ENCODE measurements at places on chromosomes 5 and 9. TPM values are rescaled to one million over a fixed set of nuclear protein-coding genes. Genes with fewer than 3 reads are reported as not detected.

DNA sequence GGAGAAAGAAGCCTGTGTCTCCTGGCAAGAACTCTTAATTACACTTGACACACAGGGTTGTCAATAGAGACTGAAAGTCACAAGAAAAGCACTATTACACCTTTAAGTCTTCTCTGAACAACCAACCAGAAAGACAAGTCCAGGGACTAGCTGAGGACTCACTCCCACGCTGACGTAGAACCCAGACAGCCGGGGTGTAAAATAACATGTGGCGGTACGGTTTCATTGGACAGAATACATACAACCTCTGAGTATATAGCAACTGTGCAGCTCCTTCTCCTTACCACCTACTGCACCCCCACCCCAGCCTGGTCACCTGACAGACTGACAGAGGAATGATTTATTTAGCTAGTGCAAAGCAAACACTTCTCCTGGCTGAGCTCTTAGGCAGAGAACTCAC, 103.4 kb upstream of the RASEF start:
- DNase-seq = no peak

MSX2 gene
- total RNA-seq = 0.49 TPM

KCNN2 gene
- total RNA-seq = 0.71 TPM

SOHLH1 gene
- total RNA-seq = not detected

DNA sequence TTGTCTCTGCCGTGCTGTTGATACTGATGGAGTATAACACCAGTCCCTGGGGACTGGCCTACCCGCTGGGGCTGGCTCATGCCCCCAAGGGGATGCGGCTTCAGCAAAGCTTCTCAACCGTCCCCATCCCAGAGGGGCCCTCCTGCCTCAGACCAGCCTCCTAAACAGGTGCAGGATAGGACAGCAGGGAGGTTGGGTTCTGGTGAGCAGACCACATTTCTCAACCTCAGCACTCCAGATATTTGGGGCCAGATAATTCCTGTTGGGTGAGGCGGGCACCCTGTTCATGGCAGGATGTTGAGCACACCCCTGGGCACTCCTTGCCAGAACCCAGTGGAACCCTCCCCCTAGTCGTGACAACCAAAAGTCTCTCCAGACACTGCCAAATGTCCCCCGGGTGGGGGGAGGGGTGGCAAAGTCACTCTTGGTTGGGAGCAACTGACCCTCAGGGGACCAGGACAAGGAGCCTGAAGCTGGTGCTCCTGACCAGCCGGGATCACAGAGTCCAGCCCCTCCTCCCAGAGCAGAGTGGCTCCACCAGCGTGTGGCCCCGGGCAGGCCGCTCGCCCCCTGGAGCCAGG, 107.8 kb downstream of the ZNF354C start:
- DNase-seq = peak; percentile 59

CLTA gene
- total RNA-seq = 103 TPM

DNA sequence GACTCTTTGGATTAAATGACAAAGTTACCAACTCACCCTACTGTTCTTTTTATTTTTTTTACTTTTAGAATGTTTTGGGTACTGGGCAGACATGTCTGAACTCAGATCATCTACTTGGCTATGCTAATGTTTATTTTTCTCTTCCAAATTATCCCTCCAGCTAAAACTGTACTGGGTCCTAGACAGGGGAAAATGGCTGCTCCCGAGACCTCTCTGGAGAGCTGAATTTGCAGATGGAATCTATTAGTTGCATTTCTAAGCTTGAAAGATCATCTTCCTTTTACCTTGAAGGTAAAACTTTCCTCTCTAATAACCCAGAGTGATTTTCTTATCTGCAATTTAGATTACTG, 197.5 kb upstream of the SEMA6A start:
- DNase-seq = no peak

DNA sequence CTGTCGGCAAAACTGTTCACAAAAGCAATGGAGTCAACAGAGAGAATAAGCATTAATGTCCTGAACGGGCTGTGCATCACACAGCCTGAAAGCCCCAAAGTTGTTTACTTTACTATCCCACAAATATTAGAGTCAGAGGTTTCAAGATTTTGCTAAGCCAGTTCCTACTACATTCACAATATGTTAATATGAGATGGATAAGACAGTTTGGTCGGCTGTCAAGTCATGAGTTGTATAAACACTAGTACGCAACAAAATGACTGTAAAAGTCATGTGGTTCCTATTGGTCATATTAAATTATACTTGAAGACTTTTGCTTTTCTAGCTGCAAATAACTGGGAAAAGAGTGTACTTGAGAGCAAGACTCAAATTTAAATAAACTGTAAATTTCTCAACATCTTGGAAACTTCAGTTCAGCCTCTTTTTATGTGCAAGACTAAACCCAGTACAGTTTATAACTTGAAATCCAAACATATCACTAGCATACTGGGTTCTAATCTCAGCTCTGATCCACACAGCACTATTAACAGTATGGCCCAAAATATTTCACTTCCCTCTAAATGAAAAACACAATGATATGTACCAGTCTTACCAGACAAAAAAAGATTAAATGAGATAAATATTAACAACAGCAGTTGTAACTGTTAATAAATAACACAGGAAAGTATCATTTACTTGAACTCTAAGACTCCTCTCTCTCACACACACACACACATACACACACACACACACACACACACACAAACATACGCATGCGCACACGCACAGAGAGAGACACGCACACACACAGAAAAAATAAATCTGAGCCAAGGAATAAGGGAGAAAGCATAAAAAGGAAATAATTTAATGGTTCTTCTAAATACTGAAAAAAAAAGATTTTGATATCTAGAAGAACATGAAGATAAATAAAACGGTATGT, 33.1 kb downstream of the FANCC start:
- no peak for DNase-seq
